AG08395 (cell line): ENCODE measurements at places on chromosomes 2 and 18.

GRCh38 chr2:118339386-118339785, 251.1 kb downstream of the INSIG2 start:
- no peak for DNase-seq

- no peak for DNase-seq
These were observed 85.1 kb downstream of the NCOA1 start for GRCh38 chr2:24576146-24576545.

DNA sequence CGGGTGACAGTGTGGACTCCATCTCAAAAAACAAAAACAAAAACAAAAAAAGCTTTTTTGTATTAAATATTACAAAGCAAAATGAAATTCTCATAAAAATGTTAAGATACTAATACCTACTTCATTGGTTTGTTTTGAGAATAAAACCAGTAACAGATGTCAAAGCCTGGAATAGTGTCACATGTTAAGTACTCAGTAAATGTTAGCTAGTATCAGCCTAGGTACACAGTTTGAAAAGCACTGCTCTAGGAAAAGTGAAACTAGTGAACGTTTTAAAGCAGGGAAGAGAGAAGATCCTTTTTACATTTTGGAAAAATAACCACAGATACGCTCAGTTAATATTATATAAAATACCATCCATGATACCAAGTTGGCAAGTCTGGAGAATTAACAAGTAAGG, 37.1 kb upstream of the ADAM17 start:
- DNase-seq, result no peak

DNA sequence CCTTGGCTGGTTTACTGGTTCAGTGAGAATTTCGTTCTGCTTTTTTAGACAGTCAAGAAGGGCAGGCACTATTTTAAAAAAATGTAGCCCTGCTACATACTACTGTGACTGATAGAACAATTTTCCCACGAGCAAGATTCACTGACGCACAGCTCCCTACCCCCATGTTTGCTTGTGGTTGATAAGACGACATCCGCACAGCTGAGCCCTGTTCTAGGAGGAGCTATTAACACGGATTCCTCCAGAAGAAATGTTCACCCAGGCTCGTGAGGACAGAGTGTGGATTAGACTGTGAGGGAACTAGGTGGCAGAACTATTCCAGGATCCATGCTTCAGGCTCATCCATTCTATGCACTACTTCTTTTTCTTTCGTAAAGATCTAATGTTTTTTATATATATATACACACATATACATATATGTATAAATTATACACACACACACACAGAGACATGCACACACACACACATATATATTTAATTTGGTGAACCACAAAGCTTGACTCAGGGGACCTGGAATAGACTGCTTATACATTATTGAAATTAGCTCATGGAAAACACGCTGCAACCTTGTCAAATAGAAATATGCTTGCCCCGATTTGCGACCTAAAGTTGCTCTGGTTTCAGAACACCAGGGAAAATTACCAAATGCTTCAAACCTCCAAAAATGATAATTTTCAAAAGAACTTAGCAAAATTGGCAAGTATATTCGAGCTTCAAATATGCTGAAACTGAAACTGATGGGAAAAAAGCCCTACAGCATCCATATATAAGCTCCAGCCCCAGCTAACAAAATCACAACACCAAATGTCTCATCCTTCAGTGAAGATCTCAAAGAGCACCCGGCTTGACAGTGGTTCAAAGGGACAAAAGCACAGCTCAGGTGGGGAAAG, 370.4 kb downstream of the SOCS6 start:
- DNase-seq, result no peak

DNA sequence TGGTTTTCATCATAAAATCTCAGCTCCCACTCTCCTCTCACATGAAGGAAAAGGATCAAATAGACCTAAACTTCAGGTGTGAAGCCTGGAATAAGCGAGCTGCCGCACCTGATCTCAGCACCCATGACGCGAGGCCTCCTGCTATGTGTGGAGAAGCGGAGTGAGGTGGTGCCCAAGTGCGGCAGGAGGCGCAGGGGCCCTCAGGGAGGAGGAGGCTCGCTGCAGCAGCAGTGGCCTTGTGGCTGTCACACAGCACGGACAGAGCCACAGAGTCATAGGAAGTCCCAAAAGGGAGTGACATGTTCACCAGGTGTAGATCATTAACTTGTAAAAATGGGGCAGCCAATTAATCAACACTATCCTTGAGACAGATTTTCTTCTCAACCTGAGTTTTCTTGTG, 9.1 kb downstream of the SCLY start:
- no peak for DNase-seq

- DNase-seq, result no peak
These were observed 1.7 kb upstream of the BCL2 start for GRCh38 chr18:63321291-63321690.

- no peak for DNase-seq
These were observed 30.5 kb upstream of the CHMP1B start for GRCh38 chr18:11820697-11821096.

- peak; percentile 60 for DNase-seq
These were observed 11.3 kb downstream of the MEIS1 start for GRCh38 chr2:66445925-66446871.

- no peak for DNase-seq
These were observed 68.0 kb downstream of the COBLL1 start for GRCh38 chr2:164773635-164774034.

DNA sequence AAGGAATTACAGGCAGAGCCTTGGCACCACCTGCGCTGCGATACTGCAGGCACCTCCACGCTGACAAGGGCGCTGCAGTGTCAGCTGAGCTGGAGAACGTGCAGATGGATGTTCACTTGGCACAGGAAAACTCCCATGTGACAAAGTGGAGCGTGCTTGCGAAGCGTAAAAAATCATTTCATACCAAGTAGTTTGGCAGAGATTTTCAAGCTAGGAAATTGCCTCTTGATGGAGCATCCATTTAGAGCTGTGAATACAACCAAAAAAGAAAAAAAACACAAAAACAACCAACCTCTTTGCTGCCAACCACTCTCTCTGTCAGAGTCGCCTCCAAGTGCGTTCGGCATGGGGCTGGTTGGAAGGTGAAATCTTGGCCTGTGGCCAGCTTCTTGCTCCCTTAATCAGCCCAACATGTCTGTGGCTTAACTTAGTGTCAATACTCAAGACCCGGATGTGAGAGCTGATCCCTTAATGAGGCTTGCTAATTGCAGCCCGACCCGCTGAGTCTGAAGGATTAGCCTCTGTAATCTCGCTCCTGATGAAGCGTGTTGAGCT, 38.1 kb downstream of the ACOXL start:
- DNase-seq, result no peak

- DNase-seq, result peak; percentile 2
These were observed 103.9 kb upstream of the TMEFF2 start for GRCh38 chr2:192298664-192299063.

- peak; percentile 59 for DNase-seq
These were observed 29.7 kb downstream of the GNLY start for GRCh38 chr2:85723707-85724360.

- DNase-seq, result no peak
These were observed 93.6 kb downstream of the GYPC start for GRCh38 chr2:126749537-126749936.

- no peak for DNase-seq
These were observed 484.8 kb upstream of the UBE2E3 start for GRCh38 chr2:180495606-180496005.

- no peak for DNase-seq
These were observed 19.1 kb upstream of the GCFC2 start for GRCh38 chr2:75729861-75730260.

GRCh38 chr2:101012054-101012705, 10.1 kb downstream of the RPL31 start:
- DNase-seq, result no peak

DNA sequence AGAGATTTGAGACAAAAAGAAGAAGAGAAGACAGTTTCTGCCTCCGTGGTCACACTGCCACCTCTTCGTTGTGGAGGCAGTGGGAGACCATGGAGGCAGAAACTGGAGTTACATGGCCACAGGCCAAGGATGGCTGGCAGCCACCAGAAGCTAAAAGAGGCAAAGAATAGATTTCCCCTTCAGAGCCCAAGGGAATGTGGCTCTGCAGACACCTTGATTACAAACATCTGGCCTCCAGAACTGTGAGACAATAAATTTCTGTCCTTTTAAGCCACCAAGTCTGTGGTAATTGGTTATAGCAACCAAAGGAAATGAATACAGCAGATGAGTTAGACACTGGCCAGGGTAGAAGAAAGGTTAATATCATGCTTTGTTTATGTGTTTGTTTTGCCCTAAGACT, 420.4 kb upstream of the LYPD1 start:
- no peak for DNase-seq

GRCh38 chr2:183993052-183993451, 605.3 kb upstream of the ZNF804A start:
- no peak for DNase-seq

DNA sequence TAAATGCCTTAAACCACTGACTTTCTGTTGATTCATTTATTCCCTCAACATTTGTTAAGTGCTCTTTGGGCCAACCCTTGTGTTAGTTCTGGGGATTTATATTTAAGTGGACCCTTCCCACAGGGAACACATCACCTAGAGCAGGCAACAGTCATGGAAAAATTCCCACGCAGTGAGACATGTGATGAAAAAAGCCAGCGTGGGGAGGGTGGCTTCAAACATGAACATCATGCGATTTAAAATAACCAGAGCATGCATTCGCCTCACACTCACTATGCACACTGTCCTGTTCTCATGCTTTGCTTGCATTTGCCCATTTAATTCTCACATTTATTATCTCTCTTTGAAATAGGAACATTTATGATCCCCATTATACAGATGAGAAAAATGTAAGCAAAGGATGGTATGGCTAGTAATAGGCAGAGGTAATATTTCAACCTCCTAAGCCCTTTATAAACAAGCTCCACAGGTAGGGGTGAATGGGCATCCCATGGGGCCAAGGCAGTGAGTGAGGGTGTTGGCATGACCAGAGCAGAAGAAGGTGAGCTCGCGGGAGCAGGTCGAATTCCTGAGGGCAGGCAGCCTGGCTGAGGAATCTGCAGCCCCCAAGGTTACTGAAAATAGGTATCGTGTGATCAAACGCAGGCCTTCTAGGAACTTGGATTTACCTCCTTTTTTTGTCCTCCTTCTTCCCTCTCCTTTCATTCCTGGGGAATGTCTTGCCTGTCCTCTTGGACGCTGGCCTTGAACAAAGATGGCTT, 297.8 kb downstream of the MYCN start:
- DNase-seq, result no peak

GRCh38 chr2:219037783-219038499, 3.4 kb downstream of the CFAP65 start:
- no peak for DNase-seq

- no peak for DNase-seq
These were observed 152.2 kb downstream of the SMAD7 start for GRCh38 chr18:48798334-48799245.

GRCh38 chr2:71631411-71631931, 178.1 kb downstream of the DYSF start:
- peak; percentile 78 for DNase-seq

DNA sequence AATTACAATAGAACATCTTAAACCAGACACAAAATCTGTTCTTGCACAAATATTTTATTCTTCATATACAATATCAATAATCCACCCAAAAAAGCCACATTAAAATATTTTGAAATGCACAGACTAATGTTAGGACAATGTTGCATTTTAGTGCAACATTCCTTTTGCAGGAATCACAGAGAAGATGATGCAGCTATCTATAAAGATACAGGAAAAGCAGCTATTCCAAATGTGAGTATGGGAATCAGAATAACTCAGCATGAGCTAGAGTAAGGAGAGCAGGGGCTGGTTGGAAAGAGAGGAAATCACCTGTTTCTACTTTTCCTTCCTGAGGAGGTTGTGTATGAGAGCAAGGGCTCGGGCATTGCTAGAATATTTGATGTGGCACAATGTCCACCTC, 4.8 kb downstream of the C2orf66 start:
- DNase-seq, result peak; percentile 9

DNA sequence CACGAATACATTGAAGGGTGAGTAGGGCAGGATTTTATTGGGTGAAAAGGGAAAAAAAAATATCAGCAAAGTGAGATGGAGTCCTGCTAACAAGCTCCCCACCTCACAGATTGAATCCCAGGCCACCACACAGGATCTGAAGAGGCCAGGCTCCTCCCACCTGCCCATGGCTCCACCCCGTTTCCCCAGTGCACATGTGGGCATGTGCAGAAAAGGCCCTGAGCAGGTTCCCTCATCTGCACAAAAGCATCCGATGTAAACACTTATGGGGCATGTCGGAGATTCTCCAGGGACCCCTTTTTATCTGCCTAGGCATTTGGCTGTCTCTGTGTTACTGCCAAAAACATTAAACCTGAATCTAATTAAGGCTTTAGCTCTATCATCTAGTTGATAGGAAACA, 35.2 kb downstream of the SKA1 start:
- no peak for DNase-seq

GRCh38 chr2:189287982-189288521, 108.5 kb upstream of the COL5A2 start:
- peak; percentile 58 for DNase-seq

GRCh38 chr2:107437807-107438206, 388.9 kb upstream of the RGPD4 start:
- DNase-seq, result no peak

GRCh38 chr2:174024524-174025270, 59.5 kb upstream of the SP3 start:
- DNase-seq, result peak; percentile 40

DNA sequence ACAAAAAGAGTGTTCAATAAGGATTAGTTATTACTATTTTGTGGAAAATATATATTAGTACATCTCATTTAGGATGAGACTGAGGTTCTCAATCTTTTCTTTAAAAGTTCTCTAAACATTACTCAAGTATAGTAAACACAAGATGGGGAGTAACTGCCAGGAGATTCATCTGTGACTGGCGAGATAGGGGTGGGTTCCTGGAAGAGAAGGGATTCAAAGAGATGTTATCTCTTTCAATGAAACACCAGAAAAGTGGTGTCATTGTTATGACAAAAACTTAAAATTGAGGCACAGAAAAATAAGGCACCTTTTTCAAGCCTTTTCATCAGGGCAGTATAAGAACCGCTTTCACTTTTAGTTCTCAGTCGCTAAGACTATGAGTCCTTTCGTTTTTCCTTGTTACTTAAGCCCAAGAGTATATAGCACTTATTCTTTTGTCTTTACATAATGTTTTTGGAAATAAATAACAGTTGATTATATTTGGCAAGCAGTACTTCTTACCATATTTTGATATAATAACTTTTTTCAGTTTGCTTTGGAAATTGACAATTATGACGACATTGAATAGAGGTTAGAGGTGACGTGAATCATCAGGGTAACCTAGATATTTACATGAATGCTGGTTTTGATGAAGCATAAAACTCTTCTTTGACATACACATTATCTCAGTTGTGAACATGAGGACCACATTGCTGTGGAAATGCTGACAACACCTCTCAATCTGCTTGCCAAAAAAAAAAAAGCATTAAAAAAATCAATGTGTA, 393.9 kb upstream of the TCF4 start:
- no peak for DNase-seq

DNA sequence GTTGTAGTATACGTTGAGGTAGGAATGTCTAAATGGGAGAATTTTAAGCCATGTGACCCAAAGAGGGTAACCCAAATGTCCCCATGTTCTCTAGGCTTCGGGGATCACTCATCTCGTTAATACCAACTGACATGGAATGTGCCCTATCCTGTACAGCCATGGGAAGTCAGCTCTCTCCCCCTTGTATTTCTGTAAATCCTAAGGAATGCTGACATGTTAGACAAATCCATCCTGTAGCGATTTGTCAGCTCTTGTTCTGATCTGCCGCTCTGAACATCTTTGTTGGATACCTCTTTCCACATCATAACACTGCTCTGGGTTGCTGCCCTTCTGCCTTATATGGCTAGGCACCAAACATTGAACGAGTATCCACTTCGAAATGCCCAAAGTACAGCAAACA, 350.6 kb downstream of the RND3 start:
- DNase-seq, result no peak

GRCh38 chr2:17470855-17471641, 47.2 kb downstream of the RAD51AP2 start:
- DNase-seq, result no peak
